ENCODE measurements at places on chromosomes 2 and 18.

- no peak for DNase-seq
Measured at GRCh38 chr2:73979686-73980085, 5.0 kb upstream of the TET3 start.

GRCh38 chr2:166539340-166540162 is 45.5 kb upstream of the SCN7A start:
- no peak for DNase-seq

DNA sequence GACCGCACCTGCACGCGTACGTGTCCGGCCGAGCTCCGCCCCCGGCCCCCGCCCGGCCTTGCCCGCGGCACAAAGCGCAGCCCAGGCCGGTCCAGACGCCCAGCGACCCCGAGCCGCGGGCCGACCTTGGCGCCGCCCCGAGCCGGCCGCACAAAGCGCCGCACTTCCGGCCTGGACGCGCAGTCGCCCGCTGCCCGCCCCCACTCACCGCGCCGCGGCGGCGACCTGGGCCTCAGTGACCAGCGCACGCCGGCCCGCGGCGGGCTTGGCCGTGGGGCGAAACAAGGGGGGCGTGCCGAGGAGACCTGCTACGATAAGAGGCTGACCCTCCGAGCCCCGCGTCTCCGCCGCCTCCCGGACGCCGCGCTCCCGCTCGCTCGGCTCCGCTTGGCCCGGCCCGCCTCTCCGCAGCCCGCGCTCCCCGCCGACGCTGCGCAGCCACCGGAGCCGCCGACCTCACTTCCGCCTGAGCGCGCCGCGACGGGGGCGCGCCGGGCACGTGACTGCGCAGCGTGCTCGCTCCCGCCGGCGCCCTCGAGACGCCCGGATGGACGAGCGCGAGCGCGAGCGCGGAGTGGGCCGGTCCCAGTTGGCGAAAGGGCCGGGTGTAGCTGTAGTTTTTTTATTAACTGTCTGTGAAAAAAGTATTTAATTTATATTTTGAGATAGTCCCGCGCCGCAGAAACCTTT is at the start of gene FAM168B:
FAM168B (minus strand) TSS at position 455 of the 690 bp plus-strand sequence. CDS start 10,814 bp downstream, outside the sequence.
- peak; percentile 72 for DNase-seq

GRCh38 chr18:36330435-36331052 is 33.0 kb downstream of the FHOD3 start:
- DNase-seq, result no peak

All from activated CD4-positive, CD25-positive, alpha-beta regulatory T cell (primary cell).